ENCODE measurements at places on chromosomes 4 and X.
A peak's percentile ranks its signal among the peaks of the same experiment; 100 is the strongest.

DNA sequence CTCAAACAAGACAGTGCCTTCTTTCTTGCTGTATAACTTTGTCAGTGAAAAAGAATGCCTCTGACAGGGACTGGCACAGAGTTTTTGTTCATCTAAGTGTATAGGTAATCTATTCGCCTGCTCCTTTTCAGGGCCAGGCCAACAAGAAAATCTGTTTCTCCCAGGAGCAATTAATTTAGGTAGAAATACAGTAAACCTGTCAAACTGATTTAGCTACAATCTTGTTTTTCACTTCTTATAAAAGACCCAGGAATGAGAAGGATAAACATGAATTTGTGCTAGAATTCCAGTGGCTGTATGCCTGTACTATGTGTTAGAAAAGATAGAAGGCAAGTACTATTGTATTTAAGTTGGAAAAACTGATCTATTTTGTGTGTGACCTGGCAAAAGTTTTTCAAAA is 6.1 kb downstream of the TMA16 start:
- no peak for DNase-seq

GRCh38 chr4:107922486-107923473 is 8.6 kb upstream of the CYP2U1 start:
- DNase-seq: no peak

GRCh38 chr4:89256203-89256800 is 51.3 kb downstream of the GPRIN3 start:
- DNase-seq: no peak

DNA sequence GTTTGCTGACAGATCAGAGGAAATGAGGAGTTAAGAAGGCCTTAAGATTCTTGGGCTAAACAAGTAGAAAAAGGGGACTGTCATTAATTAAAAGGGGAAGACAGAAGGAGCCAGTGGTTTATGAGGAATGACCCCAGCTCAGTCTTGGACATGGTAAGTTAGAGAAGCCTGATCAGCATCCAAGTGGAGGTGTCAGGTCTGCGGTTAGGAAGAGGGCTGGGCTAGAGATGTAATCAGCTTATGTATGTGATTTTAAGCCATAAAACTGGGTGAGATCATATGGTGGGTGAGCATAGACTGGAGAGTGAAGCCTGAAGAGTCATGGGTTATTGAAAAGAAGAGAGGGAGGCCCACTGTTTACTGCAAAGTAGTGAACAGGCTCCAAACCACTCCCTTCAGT is 246.1 kb downstream of the NR3C2 start:
- DNase-seq: no peak

DNA sequence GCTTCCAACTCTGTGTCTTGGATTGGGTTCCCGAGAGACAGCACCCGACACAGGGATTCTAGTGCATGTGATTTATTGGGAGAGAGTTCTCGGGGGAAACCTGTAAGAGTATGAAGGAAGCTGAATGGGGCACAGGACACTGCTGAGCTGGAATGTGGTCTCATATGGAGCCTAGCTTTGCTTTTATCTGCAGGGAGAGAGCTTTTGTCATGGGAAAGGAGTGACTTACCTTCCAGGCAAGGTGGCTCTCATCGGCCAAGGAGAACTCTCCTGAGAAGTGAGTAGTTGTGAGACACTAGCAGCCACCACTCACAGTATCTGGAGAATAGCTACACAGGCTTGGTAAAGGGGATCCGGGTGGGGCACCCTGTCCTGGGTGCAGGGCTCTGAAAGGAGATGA is 124.5 kb downstream of the NHS start:
- DNase-seq: no peak

GRCh38 chr4:54058171-54058570 is 6.2 kb downstream of the CHIC2 start:
- no peak for DNase-seq

DNA sequence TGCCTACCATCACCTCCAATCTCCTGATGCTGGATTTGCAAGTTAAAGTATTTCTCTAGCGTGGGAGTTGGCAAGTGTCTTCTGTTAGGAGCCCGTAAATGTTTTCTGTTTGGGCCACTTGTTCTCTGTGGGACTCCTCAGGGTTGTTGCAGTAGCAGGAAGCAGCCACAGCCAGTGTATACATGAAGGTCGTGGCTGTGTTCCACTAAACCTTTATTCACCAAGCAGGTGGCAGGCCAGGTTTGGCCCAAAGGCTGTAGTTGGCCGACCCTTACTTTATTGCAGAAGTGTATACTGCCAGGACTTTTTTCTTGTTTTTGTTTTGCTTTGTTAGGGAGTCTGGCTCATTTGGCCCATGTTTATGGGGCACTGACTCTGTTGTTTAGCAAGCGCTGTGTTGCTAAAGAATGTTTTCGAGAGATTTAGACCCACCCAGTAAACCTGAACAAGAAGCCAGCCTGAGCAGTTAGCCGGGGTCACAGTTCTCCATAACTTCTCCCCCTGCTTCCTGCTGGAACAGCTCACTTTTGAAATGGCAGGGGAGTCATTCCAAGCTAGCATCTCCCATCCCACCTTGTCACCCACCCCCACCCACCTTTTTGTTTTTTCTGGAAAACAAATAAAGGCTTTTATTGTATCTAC is 58.8 kb downstream of the SHROOM2 start:
- no peak for DNase-seq

DNA sequence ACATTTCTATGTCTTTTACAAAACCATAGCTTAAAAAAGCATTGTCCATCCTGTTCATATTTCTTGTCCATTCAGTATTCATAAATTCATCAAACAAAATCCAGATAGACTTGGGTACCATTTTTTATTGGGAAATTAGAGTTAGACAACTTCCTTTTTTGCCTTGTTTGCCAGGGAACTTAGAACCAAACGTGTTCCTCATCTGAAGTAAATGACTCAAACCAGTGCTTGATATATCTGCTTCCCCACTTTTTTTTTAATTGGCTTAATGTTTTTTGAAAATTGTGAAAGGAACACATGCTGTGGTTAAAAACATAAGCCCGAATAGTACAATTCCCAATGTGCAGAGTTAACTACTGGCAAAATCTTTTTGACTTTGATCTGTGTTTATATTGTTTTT is 44.2 kb downstream of the DLG3 start:
- DNase-seq: no peak

DNA sequence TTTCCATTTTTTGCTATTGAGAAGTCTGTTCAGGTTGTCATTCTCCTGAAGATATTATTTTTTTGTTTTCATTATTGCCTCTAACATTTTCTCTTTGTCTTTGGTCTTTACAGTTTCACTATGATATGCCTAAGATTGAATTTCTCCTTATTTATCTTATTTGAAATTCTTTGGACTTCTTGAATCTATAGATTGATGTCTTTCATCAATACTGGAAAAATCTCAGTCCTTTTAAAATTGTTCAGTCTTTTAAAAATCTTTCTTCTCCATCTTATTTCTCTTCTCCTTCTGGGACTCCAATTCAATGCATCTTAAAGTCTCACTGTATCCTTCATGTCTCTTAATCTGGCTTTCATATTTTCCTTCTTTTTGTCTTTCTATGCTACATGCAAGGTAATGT is 86.7 kb downstream of the KIT start:
- no peak for DNase-seq

GRCh38 chrX:9677098-9677739 is 88.4 kb downstream of the GPR143 start:
- peak; percentile 64 for DNase-seq

DNA sequence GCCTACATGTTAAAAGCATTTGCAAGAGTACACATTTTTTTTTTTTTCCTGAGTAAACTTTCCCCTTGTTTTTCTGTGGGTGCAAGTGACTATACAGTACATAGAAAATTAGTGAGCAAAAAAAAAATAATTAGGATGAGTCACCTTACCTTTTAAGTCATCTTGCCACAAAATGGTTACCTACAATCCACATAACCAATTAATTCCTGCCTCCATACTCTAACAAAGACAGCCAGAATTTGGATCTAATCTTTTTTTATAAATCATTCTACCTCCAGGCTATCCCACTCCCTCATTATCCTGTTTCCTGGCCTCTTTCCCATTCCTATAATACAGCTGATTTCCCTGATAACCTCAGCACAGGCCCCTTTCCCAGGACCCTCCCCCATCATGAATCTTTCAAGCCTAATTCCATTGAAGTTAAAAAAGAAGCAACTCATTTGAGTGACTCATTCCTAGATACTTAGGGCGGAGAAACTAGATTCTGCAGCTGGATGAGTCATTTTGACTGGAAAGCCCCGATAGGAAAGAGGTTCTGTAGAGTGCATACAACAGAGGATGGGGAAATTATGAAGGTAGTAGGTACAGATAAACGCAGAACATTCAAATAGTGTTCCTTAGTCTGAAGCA is 128.2 kb downstream of the C4orf51 start:
- DNase-seq: peak; percentile 94

GRCh38 chr4:170022211-170022610 is 4.0 kb downstream of the MFAP3L start:
- DNase-seq: no peak

Data from fibroblast of upper back skin (primary cell).